ACHN (cell line): ENCODE measurements at places on chromosomes 3 and 15.

DNA sequence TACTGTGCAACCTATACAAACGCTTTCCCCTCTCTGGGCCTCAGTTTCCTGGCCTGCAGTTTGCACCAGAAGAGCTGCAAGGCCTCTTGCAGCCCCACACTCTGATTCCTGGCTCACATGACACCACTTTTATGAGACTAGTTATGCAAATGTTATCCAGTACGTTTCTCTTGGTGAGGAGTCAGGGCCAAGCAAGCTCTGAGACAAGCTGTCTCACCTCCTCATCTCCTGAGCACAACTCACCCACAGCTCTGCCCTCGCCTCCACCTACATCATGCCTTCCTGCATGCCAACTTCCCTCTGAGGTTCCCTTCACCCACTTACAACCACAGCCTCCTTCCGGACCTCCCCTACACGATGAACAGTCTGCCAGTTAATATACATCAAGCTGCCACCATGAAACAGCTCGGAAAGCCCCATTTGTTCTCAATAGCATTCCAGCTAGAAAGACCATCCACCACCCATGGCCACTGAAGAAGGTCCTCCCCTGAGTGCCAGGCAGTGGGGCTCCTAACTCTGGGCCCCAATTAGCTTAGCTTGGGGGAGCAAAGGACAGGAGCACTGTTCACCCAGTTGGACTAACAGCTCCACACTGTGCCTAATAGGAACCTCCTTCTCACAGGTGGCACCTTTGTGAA is 25.0 kb downstream of the CRYGS start:
- DNase-seq: no peak

DNA sequence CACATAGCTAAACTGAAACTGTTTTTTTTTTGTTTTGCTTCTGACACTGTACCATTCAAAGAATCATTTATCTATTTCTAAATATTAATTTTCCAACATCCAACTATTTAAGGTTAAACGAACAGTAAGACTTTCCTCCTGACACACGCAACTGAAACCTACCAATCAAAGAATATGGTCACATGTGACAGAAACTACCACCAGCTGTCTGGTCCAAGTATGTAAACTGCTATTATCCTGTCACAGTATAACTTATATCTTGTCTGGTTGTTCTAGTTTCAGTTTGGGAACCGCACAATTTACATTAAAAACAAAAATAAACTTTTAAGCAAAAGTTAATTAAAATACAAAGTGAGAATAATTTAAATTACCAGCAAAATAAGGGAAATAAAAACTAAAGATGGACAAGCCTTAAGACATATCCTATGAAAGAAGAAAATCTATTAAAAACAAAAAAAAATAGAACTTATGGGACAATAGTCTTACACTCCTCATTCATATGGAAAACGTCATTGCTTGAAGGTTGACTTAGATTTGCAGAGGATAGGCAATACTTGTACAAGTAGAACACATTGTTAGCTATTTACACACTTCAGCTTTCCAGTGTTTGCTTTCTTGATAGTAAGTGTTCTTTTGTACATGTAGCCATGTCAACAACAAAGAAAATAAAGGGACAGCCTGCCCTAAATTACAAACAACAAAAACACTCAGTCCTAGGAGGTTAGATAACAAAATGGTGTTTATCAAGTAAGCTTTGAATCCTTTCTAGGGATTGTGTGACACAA is 26.8 kb upstream of the CHRM5 start:
- no peak for DNase-seq

- DNase-seq: no peak
Observed at GRCh38 chr3:26964313-26964712, 341.7 kb downstream of the LRRC3B start.

- DNase-seq: peak; percentile 53
Observed at GRCh38 chr3:83514130-83514914, 1444.5 kb upstream of the CADM2 start.
